ENCODE measurements at places on chromosomes 11 and 22. TPM values are rescaled to one million over a fixed set of nuclear protein-coding genes. Genes with fewer than 3 reads are reported as not detected.

- DNase-seq: no peak
Observed at GRCh38 chr22:20536590-20537324, 29.3 kb downstream of the MED15 start.

GRCh38 chr11:12154871-12155668, 44.7 kb downstream of the MICAL2 start:
- DNase-seq: no peak

MRGPRX4 gene
- not detected for total RNA-seq

DNA sequence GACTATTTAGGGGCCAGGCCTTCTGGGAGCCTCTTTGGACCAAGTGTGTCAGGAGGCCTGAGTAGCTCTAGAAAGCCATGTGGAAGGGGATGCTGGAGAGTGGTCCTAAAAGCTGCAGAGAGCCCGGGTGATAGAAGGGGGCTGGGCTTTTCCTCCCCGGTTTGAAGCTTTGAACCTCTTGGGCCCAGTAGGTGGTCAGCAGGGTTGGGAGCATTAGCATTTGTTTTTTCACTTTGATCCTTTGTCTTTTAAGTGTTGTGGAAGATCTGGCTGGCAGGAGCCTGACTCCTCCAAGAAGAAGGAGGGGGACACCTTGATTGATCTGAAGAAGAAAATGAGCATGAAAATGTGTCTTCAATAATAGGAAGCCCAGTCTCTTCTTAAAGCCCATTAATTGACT, 596.6 kb downstream of the INSC start:
- no peak for DNase-seq

DNA sequence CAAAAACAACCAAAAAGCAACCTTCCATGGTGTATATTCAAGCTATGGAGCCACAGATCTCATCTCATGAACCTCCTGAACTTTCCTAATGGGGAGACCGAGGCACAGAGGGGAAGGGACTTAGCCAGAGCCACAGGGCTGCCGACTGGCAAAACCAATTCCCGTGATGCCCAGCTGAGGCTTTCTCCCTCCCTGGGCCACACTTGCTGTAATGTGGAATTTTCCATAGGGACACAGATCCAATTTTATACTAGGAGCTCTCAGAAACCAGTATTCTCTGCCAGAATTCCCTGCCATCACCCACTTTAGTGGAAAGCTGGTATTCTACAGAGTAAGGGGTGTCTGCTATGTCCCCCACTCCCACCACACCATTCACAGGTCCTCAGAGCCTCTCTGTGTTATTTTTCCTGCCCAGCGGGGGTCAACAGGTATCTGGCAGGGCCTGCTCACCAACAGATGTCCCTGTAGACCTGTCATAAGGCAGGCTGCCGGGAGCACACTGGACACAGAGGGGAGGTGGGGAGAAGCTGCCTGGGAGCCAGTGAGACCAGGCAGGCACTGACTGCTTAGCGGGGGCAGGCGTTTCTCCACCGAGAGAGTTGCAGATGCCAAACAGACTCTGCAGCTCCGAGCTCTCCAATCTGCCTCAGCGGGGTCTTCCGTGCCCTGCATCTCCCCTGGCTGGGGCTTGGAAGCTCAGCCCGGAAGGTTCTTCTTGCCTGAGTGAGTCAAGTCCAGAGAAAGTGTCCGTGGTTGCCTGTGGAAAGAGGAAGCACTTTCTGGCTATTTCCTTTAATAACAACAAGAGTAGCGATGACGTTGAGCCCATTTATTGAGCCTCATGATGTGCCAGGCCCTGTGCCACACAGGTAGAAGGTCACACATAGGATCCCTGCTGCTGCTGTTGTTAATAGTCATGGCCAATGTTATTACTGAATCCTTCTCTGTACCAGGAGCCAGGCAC, 26.3 kb downstream of the RPS6KA4 start:
- no peak for DNase-seq

DNA sequence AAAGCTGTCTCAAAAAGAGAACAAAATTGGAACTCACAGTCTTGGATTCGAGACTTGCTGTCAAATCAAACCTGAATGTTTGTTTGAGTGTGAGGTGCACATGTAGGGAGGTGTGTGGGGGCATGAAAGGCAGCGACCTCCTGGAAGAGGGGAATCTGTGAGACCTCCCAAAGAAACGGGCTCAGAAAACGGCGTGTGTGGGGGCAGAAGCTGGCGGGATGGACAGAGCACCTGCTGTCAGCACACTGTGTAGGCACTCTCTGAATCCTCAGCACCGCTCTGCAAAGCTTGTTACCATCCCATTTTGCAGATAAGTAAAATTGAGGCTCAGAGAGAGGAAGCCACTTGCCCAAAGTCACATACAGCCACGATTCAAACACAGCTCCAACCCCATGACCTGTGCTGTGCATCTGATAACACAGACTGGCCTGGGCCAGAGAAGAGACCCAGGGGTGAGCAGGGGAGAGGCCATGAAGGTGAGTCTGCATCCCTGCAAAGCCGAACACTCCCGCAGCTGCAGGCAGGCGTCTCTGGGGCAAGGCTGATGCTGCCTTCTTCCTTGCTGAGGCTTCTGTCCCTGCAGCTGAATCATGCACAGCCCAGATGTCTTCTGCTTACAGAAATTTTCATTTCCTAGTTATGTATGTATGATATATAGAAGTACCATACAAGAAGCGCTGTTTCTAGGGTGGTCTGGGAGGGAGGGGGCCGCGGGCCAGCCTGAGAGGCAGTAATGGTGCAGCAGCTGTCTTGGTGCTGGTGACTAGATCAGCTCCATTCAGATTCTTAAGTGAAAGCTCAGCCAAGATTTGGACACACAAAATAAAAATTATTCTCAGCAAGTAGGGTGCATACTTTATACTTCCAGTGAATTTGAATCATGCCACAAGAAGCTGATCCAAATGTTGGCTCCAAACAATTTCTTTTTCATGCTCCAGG, 67.3 kb upstream of the SHISAL1 start:
- no peak for DNase-seq

DNA sequence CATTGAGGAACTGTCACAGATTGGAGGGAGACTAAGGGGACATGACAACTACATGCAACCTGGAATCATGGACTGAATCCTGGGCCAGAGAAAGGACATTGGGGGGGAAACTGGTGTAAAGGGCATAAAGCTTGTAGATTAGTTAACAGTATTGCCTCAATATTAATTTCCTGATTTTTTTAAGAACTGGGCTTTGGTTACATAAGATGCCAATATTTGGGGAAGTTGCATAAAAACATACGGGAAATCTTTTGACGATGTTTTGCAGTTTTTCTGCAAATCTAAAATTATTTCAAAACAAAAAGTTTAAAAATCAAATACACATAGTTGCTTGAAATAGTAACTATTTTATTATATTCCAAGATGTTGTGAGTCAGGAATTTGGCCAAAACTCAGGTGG, 2.9 kb upstream of the FOLR3 start:
- DNase-seq: no peak

EMID1 gene
- total RNA-seq: 0.51 TPM

- no peak for DNase-seq
Observed at GRCh38 chr11:11989774-11990744, 18.4 kb downstream of the DKK3 start.

OR10D3 gene
- not detected for total RNA-seq

MPZL3 gene
- 7.0 TPM for total RNA-seq

DNA sequence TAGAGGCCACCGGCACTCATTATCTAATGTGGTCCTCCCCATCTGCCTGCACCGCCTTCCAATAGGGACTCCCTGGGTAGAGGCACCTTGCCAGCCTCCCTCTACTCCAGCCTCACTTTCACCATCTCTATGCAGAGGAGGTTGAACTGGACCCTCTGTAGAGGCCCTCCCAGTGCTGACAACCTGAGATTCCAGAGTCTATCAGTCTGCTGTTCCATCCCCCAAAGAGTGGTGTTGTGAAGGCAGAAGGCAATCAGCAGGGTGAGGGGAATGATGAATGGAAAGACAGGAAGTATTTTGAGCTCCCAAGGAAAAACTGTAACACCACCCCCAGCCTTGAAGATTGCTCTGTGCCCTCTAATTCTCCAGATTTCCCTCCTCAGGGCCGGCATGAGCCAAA, 77.9 kb downstream of the THAP12 start:
- no peak for DNase-seq

GRCh38 chr22:34108168-34108567, 187.9 kb upstream of the LARGE1 start:
- DNase-seq: no peak

INS gene
- total RNA-seq: not detected

DNA sequence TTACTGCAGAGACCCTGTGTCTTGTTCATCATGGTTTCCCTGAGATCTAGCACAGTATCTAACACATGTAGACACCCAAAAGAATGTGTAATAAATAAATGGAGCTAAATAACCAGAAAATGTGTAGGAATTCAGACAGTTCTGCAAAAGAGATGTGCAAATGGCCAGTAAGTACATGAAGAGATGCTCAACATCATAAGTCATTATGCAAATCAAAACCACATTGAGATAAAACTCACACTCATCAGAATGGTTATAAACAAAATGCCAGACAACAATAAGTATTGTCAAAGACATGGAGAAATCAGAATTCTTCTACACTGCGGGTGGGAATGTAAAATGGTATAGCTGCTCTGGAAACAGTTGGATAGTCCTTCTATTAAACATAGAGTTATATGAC, 88.5 kb downstream of the RBFOX2 start:
- DNase-seq: no peak

GRCh38 chr11:48341466-48341865, 16.7 kb downstream of the OR4C3 start:
- DNase-seq: no peak

- DNase-seq: no peak
Observed at GRCh38 chr22:44274918-44275630, 37.7 kb downstream of the SHISAL1 start.

MS4A7 gene
- total RNA-seq: not detected

DNA sequence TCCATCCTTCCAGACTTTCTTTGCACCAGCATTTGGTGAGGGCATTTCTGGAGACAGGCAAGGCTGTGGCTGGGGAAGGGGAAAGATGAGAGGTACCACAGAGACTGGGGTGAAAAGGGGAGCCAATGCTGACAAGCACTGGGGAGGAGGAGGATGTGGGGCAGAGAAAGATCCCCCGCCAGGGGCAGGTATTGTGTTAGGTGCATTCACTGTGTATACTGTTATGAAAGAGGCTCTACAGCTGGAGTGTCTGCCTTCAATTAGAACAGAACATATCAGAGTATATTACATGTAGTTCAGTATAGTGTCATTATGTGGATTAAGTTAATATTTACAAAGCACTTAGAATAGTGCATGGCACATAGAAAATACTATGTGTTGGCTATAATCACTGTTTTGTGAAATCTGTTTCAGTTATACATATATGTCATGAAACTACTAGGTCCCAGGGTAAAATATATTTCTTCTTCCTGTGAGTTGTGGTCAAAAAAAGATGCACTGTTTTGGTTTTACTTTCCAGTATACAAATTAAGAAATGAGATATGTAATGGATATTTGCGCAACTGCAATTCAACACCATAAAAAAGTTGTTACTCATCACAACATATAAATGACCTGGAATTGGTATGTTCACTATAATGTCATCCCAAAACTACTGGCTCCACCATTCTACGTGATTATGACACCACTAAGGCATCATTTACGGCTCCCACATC, 8.4 kb downstream of the MSANTD2 start:
- no peak for DNase-seq

RIBC2 gene
- total RNA-seq: 5.7 TPM

APOA4 gene
- not detected for total RNA-seq

SULT4A1 gene
- total RNA-seq: not detected

- DNase-seq: no peak
Observed at GRCh38 chr22:32326647-32327046, 31.0 kb upstream of the RFPL3 start.

FADS3 gene
- total RNA-seq: 204 TPM

OR4D5 gene
- not detected for total RNA-seq

FIBIN gene
- total RNA-seq: not detected

DNA sequence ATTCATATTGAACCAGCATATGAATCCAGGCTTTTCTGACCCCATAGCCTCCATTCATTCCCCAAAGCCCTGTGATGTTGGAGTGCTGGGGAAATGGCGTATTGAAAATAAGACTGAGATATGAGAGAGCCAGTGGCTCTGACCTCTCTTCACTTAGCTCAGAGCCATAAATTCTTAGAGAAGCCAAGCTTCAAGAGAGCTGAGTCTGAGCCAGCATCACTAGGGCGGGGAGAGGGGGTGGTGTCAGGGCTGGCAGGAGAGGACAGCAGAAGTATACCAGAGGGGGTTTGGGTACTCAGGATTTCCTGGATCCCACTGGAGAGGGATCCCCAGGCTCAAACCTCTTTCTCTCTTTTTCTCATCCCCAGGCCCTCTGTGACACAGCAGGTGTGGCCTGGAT, 16.7 kb upstream of the MOGAT2 start:
- no peak for DNase-seq

DNA sequence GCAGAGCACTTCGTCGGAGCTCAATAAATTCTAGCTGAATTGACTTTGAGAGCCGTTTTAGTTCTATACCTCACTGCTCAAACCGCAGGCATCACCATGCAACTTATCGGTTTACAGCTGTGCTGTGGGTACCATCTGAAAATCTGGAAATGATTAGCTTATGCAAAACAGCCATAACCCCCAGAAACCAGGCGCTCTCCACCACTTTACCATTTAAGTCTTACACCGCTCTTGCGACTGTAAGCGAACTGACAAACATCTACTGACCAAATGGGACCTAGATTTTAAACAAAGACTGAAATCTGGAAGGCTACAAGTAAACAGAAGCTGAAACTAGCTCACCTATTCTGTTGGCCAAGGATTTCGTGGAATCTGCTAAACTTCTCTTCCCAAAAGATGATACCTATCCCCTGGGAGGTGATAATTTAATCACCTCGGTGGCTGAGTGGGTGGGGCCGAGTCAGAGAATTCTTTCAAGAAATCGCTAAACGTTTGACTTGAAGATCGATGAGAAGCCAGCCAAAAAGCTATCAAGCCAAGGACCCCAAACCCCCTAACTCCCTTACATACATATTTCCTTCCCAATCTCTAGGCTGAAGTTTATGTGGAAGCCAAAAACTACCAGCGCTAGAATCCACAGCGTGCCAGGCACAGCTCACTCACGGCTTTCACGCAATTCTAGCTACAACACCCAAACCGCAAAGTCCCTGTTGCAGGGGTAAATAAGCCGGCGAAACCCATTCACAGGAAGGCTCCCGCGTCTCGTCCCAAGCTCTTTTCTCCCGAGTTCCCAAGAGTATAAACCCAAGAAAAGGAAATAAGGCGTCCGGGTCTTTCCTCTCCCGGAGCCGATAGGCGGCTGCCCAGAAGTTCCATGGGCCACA, 644 bp downstream of the SPTY2D1 start:
- DNase-seq: no peak

- no peak for DNase-seq
Observed at GRCh38 chr11:119418759-119419158, 4.2 kb downstream of the THY1 start.

DNA sequence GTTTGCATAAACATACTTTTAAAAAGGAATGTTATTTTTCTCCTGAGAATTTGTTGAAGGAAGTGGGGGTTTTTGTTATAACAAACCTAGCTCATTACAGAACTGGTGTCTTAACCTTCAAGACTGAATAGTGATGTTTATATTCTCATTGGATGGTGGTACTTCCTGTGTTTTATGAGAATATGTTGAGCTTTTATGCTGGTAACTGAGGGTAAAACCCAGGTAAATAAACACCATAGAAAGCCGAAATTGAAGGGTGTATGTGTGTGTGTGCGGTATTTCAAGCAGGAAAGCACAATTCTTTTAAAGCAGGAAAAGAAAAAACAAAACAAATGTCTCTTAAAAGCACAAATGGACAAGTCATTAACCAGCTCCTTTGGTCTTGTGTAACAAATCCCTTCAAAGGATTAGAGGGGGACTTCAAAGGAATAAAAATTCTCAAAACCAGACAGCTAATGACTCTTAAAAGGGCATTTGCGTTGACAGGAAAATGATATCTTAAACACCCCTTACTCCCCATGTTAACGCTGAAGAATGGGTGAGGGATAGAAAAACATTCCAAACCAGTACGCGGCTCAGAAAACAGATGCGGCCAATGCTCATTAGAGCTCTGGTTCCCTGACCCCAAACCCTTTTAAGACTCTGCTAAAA, 23.8 kb downstream of the LMO2 start:
- peak; percentile 75 for DNase-seq
